ENCODE measurements at places on chromosomes 5 and 9.

GRCh38 chr5:39148983-39149534, 70.3 kb downstream of the FYB1 start:
- DNase-seq = no peak

- no peak for DNase-seq
These were observed 68.7 kb upstream of the ZNF618 start for GRCh38 chr9:113807173-113808061.

- DNase-seq = no peak
These were observed 41.2 kb upstream of the VCAN start for GRCh38 chr5:83430130-83431010.

- no peak for DNase-seq
These were observed 1024.8 kb downstream of the TLE1 start for GRCh38 chr9:80664327-80665210.

GRCh38 chr9:99606296-99606695, 215.4 kb upstream of the NR4A3 start:
- no peak for DNase-seq

DNA sequence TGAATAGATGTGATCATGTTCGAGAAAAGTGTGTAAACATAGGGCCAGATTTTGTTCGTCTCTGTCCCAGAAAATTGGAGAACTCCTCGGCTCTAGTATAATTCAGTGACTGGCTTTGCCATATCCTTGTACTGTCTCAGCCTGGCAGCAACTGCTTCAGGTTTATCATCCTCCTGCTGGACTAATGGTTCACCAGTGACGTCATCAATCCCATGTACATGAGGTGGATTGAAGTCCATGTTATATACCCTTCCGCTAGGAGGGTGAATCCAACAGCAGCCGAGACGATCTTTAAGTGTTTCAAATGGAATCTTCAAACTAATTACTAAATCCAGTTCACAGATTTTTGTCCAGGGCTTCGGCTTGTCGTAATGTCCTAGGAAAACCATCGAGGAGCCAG, 17.1 kb upstream of the PLPP1 start:
- DNase-seq = no peak

- DNase-seq = no peak
These were observed 29.9 kb downstream of the FAM219A start for GRCh38 chr9:34428325-34428958.

GRCh38 chr9:120978987-120979386, 52.4 kb upstream of the TRAF1 start:
- DNase-seq = no peak

DNA sequence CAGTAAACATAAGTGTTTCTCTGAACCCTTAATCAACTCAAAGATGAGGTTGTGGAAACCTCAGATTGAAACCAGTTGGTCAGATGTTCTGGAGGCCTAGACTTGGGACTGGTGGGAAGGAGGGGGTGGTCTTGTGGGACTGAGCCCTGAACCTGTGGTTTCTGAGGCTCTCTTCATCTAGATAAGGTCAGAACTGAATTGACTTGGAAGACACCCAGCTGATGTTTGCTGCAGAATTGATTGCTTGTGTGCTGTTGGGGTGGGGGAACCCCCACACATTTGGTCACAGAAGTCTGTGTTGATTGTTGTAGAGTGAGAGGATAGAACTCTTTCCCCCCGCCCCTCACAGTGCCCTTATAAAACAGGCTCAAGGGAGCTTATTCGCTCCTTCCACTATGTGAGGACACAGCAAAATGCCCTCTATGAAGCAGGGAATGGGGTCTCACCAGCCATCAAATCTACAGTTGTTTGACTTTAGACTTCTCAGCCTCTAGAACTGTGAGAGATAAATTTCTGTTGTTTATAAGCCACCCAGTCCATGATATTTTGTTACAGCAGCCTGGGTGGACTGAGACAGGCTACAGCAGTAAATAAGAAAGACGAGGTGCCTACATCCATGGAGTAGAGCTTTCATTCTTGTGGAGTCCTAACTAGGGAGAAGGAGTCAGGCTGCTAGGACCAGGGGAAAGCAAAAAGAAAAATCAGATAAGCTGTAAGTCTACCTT, 25.7 kb upstream of the UGCG start:
- DNase-seq = no peak

- no peak for DNase-seq
These were observed 782 bp upstream of the SKP1 start for GRCh38 chr5:134177369-134178095.

DNA sequence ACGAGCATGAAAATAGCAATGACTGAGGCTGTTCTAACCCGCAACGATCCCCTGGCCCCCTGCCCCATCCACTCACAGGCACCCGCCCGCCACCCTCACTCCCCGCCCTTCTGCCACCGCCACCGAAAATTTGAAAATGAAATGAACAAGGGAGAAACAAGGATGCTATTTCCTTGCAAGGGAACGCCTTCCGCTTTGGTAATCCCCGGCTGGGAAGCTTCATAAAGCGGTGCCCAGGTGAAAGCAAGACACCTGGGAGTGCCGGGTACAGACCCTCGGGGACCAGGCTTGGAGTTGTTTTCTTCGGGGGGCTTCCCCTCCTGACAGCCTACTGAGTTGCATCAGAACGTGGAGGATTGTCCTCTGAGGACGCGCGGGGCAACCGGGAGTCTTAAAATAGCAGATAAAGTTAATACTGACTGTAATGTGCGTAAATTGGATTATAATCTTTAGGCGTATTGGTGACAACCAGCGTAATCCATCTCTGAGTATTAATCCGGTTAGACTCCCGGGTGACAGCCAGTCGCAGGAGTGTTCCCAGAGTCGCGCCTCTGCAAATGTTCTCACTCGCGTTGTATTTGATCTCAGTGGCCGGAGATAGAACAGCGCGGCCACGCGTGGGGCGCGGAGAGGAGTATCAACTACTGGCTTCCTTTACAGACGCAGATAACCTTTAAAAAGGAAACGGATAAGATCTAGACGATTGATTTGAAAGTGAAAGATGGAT, 885 bp upstream of the MLLT3 start:
- no peak for DNase-seq

- no peak for DNase-seq
These were observed 505.4 kb downstream of the TMEM232 start for GRCh38 chr5:110221036-110221435.

DNA sequence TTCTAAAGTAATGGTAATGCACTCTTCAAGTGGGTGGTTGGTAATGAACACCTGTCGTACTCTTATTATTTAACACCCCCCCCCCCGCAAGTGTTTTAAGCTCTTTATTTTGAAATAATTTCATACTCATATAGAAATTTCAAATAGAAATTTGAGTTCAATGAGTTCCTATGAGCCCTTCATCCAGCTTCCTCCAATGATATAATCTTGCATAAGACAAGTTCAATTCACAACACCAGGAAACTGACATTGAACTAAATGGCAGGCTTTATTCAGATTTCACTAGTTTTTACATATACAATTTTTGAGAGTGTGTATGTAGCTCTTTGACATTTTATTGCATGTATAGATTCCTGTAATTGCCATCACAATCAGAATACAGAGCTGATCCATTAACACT, 30.9 kb upstream of the OSMR start:
- DNase-seq = no peak

- no peak for DNase-seq
These were observed at the start of gene NACC2 for GRCh38 chr9:136095070-136096058. TSS of gene NACC2 (minus strand) at chr9:136095289. CDS start at chr9:136050521, 44,768 bp downstream.

DNA sequence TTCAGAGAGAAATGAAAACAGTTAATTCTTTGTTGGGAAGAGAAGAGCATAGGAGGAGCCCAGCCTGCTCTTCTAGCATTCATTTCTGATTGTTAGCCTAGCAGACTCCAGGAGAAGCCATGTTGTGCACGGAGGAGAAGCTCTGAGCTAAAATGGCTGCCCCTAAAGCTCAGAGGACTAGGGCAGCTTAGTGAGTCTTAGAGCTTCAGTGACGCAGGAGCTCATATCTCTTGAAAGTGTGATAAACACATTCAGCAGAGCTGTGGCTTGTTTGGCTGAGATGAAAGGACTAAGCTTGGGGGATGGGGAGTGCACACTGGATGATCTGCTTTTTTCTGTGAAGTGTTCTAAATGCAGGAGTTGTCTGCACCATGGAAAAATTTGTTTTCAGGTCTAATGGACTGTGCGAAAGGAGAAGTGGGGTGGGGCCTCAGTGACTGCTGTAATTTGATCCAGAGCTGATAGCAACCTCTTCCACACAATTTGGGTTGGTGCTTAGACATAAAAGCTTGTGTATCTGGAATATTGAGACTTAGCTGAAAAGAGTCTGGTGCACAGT, 58.5 kb downstream of the ZNF462 start:
- DNase-seq = no peak

GRCh38 chr9:7226007-7226640, 468.4 kb downstream of the KDM4C start:
- no peak for DNase-seq

DNA sequence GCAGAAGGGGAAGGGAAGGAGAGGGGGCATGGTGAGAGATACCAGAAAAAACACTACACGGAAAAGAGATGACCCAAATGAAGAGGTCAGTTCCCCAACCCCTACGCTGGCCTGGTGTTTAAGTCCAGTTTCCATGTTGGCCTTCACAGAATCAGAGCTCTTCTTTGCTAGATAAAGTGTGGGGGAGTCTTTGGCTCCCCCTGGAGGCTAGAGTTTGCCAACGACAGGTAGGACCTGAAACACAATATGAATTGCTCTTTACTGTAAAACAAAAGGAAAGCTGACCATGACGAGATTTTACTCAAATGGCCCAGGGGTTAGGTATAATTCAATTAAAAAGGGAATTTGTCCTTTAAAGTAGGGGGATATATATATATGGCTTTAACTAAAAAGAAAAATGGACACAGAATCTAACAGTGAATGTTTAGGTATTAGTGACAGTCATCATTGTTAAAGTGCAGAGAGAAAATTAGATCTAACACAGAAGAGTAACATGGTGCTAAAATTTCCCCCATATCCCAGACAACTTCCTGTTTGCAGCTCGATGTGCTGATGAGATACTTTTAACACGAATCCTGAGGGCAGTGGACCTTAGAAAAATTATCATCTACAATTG, 92.0 kb downstream of the SV2C start:
- DNase-seq = peak; percentile 10

DNA sequence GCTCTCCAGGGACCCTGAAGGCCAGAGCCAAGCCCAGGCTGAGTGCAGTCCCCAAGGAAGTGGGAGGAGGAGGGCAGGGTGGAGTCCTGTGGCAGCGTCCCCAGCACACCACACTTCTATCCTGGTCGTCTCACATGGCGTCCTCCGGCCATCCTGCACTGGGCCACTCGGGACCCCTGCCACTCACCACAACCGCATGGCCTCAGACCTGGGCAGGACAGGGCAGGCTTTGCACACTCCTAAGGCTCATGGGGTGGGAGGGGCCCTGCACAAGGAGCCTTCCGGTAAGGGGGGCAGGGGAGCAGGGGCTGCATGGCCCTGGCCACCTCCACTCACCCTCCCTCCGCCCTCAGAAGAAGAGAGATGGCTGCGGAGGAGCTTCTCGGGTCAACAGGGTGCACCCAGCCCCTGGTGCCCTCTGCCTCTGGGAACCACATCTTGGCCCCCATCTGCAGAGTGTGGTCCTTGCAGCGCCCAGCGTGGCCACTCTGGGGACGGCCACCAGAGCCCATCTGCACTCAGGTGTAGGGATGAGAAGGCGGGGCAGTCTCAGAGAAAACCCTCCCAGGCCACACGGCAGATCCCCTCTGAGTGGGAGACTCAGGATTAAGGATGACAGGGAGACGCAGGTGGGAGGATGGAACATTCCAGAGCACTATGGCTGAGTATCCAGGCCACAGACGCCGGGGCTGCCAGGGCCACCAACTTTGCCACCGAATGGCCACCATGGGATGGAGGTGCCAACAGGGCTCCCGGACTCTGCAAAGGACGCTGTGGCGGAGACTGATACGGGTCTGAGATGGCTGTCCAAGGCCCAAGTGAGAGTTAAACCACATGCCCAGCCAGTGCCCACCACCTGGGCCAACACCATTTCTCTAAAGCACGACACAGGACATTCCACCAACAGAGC, 7.6 kb downstream of the TPPP start:
- DNase-seq = no peak

GRCh38 chr5:6700685-6701355, 12.4 kb upstream of the TENT4A start:
- DNase-seq = no peak

GRCh38 chr9:68619072-68619471, 78.4 kb upstream of the TMEM252 start:
- no peak for DNase-seq

GRCh38 chr5:151682240-151682639, 4.5 kb downstream of the SPARC start:
- DNase-seq = no peak

DNA sequence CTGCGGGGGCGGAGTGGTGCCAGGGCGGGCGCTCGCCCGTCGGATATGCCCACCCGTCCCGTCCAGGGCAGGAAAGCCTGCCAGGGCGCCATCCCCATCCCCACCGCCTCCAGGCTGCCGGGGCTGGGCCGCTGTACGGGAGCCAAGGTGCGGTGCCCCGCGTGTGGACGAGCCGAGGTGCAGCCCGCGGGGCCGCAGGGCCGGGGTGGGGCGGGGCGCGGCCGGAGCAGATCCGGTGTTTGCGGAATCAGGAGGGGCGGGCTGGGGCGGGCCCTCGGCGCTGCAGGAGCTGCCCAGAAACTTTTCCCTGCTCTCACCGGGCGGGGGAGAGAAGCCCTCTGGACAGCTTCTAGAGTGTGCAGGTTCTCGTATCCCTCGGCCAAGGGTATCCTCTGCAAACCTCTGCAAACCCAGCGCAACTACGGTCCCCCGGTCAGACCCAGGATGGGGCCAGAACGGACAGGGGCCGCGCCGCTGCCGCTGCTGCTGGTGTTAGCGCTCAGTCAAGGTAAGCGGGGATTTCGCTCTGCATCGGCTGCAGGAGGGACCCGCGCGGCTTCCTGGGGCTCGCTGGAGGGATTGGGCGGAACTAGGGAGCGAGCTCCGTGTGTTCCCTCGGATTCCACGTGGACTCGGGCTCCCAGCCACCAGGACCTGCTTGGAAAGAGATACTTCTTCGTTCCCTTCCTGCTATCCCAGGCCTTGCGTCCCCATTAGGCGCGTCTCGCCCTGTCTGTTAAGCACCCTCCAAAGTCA, at the start of gene ITGA2:
Gene ITGA2 (plus strand): TSS at position 328 of the 756 bp plus-strand sequence. CDS start 117 bp downstream, at position 445.
- DNase-seq = no peak

DNA sequence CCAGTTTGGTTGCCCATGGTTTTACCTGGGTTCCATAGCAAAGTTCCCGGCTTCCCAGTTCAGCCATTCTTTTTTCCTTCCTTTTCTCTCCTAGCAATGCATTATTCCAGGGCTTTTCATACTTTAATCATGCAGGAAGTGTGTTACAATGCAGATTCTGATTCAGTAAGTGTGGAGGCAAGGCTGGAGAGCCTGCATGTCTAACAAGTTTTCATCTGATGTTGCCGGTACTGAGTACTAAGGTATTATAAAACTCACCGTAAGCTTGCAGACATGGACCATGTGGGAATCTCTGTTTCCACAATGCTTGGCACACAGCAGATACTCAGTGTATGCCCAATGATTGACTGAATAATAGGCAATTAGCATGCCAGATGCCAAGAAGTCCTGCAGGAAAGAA, 102.9 kb upstream of the SHB start:
- DNase-seq = no peak

DNA sequence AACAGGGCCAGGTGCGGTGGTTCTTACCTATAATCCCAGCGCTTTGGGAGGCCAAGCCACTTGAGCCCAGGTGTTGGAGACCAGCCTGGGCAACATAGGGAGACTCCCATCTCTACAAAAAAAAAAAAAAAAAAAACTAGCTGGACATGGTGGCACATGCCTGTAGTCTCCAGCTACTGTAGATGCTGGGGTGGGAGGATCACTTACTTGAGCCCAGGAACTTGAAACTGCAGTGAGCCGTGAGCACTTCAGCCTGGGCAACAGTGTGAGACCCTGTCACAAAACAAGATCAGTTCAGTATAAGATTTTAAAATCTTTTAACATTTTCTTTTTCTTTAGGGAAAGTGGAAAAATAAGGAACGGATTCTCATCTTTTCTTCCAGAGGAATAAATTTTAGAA, 2.5 kb downstream of the BRIX1 start:
- no peak for DNase-seq
